ENCODE measurements at places on chromosomes 6 and 20.
A peak's percentile ranks its signal among the peaks of the same experiment; 100 is the strongest.

- no peak for DNase-seq
Measured at GRCh38 chr6:35178932-35179832, 34.6 kb upstream of the SCUBE3 start.

GRCh38 chr6:67127041-67127440 lies 1420.0 kb upstream of the EYS start:
- DNase-seq = no peak

DNA sequence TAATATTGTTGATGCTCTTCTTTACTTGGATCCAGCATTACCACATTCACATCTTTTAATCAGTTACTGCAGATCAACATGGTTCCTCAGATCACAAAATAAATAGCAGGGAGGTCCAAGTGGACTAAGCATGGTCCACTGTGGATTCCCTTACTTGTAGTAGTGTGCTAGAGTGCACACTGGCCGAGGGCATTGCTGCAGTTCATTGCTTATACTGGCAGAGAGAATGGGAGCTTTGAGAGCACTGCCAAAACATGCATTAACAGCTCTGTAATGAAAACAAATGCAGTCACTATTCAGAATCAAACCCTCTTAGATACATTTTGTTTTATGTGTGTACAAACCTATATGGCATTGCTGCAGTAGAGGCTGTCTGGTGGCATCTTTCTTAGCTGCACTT lies 471.5 kb downstream of the CD109 start:
- DNase-seq = no peak

- no peak for DNase-seq
Measured at GRCh38 chr20:24836661-24837299, 112.3 kb upstream of the CST7 start.

GRCh38 chr6:123875784-123876183 lies 72.1 kb downstream of the NKAIN2 start:
- no peak for DNase-seq

- peak; percentile 50 for DNase-seq
Measured at GRCh38 chr6:151765444-151765886, 42.0 kb upstream of the ESR1 start.

DNA sequence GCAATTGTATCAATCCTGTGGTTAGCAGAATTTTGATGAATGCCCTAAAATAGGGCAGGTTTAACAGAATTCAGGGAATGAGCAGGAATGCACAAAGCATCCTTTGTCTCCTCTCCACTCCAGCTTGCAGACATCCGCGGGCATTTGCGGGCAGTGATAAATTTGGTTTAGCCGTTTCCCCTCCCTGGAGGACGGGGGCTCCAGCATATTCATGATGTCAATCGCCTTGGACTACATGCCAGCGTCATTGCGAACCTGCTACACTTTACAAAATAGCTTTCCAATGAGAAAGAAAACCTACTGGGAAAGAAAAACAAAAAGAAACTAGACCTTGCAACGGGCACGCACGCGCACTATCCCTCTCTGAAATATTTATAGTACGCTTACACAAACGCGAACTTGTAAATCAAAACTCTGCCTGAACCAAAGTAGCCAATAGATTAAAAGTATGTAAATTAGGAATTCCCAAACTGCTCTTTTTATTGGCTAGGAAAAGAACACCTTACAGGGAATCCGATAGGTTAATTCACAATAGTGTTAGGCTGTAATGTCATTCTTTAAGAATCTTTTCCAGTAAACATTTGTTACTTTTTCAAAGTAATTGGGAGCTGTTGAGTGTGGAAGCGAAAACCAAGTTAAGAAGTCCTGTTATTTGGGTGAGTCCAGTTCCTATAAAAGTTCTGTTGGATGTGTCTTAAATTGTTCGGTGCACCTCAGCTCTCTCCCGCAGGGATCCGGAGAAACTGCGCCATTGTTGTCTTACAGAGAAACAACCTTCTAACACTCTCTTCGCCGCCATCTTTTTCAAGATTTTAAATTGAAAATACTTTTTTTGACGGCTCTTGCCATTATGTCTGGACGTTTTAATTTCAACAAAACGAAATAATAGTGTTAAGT lies 136.7 kb downstream of the HFE start:
- DNase-seq = peak; percentile 54

DNA sequence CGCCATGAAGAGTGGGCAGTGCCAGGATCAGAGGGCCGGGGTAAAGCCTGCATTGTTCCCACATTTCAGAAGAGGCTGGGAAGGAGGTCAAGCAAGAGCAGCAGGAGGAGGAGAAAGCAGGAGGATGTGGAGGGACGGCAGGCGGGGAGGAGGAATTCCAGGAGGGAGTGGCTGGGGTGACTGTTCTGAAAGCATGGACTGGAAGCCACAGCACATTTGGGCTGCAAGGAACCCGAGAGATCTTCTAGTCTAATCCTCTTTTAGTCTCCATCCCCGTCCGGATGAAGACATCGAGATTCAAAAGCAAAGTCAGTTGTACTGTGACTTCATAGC lies 76.9 kb downstream of the FAM50B start:
- DNase-seq = no peak

GRCh38 chr20:45969712-45970634 lies 2.0 kb downstream of the ZNF335 start:
- DNase-seq = peak; percentile 67

DNA sequence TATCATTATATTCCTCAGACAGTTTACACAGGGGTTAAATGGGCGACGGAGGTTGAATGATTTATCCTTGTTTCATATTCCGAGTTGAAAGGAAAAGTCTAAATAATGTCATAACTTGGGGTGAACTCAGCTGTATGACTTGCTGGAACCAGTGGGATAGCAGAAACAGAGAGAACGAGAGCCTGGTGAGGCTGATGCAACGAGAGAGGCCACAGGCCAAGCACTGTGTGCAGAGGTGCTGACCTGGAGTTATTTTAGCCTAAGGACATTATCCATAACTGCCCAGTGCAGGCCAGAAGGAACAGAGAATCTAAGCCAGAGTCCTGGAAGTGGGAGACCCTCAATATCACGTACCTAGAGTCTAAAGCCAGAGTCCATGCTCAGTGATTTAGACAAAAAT lies 394.9 kb downstream of the MAFB start:
- no peak for DNase-seq

DNA sequence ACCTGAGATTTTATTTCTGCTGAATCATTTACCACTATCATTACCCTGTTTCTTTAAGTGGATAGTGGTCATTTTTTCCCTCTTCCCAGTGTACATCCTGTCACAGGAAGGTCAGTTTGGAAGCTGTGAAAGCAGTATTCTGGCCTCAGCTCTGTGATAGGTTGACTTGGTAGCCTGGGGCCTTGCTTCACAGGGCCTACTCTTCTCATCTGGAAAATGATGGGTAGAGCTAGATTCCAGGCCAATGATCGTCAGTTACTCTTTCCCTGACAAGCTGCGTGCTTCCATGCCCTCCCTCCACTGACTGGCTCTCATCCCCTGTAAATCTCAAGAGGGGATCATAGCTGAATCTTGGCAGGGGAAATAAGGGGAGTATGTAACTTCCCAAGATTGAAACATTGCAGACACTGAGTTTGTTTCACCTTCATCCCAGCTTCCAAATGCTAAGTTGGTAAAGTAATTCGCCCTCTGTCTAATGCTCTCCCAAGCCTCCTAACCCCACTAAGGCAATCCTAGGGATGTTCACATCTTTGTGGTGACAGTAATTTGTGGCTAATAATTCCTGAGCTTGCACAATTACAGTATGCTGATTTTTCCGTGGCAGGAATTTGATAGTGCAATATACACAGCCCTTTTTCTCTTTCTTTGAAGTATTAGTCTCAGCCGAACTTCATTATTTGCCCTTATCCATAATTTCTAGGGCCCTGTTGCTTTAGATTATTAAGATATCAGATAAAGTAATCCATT lies 51.2 kb downstream of the VAPB start:
- no peak for DNase-seq

GRCh38 chr20:7993238-7993637 lies 26.3 kb downstream of the TMX4 start:
- no peak for DNase-seq

DNA sequence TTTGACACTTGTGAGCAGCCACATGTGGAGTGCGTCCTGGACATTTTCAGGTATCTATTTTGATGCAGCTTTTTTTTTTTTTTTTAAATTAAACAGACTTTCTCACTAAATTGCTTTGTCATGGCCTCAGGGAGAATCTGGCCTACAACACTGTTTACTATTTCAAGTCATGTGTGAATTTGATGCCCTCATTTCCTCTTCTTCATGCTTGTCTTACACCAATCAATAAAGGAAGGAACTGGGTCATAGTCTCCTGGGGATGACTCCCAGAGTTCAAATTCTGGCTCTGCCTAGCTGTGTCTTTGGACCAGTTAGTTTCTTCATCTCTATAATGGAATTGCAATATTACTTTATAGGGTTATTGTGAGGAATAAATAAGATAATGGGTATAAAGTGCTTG lies 554.1 kb downstream of the PRKN start:
- no peak for DNase-seq

DNA sequence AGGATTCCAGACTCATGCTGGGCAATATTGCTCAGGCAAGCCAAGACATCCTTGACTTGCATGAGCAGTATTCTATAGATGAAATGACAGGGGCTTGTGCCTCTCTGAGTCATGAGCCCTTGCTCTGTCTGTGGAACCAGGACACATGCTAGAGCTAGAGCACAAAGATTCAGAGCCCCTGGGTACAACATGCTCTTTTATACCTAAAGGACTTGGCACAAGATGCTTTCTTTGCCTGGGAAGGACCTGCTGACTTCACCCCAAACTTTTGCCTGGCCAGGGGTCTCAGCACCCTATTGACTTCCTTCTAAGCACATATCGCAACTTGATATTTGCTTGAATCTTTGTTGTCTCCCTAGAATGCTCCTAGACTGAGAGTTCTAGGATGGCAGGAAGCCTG lies 27.4 kb downstream of the TGM6 start:
- DNase-seq = no peak

DNA sequence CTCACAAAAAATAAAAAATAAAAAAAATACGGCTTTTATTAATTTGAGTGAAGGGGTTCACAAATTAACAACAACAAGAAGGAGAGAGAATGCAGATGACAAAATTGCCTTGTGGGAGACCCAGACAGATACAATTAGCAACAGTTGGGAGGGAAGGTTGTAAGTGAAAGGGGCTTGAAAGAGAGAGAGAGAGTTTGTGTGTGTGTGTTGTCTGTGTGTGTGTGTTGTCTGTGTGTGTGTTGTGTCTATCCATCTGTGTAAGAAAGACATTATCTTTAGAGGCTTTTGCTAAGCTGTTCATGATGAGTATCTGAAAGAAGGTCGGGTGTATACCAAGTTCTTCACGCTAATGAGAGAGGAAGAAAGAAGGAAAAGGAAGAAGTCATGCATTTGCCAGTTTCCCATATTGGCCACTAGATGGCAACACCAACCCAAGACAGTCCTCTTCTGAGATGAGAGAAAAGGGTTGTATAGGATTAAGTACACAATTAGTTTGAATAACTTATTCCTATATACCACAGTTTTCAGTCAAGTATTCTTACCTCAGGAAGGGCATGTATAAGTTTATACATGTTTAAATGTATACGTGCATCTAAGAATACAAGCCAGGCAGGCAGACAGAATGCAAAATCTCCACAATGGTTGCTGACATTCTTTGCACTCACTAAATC lies 63.7 kb upstream of the CD2AP start:
- no peak for DNase-seq

DNA sequence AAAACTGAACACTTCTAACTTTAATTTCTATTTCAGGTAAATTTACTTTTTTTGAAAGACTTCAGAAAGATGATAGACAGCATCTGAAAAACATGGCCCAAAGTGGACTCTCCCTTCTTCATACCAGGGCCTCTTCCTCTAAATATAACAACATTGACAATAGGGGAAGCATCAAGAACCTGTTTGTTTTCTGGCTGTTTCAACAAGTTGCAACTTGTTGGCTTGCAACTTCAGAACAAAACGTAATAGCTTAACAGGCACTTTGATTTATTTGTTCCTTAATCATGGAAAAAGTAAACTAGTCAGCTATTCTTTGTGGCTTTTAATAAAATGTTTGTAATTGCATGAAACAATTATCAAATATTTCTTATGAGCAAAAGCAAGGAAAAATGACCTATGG lies 34.3 kb downstream of the RGS17 start:
- no peak for DNase-seq

GRCh38 chr6:7451326-7451725 lies 61.7 kb downstream of the RIOK1 start:
- DNase-seq = no peak

Measured in Calu3 (cell line).